Activated naive CD8-positive, alpha-beta T cell treated with anti-CD3 and anti-CD28 coated beads for 36 hours (primary cell): ENCODE measurements at places on chromosomes 3 and 15. TPM values are rescaled to one million over a fixed set of nuclear protein-coding genes. Genes with fewer than 3 reads are reported as not detected.

GRCh38 chr3:194117104-194117845 lies 18.7 kb upstream of the HES1 start:
- no peak for DNase-seq

- no peak for DNase-seq
Observed at GRCh38 chr3:21020043-21020442, 731.0 kb downstream of the ZNF385D start.

DNA sequence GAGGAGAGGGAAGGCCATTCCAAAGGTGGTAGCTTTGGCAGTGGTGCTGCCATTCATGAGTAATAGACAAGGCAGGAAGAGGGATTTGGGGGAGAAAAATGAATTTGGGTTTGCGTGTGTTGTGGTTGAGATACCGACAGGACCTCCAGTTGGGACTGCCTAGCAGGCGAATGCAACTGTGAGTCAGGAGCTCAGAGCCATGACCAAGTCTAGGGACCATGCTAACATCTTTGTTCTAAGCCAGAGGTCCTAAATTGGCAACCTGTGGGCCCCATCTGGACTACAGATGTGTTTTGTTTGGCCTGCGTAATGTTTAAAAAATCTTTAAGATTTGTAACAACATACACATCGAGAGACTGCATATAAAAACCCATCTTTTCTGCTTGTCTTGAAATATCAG lies 61.6 kb downstream of the SAMMSON start:
- DNase-seq: no peak

DNA sequence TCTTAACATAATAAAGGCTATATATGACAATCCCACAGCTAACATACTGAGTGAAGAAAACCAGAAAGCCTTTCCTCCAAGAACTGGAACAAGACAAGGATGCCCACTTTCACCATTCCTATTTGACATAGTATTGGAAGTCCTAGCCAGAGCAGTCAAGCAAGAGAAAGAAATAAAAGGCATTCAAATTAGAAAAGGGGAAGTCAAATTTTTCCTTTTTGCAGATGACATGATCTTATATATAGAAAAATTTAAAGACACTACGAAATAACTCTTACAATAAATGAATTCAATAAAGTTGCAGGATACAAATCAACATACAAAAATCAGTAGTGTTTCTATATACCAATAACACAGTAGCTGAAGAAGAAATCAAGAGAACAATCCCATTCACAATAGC lies 42.2 kb upstream of the CP start:
- no peak for DNase-seq

GRCh38 chr3:74271541-74271940 lies 342.9 kb downstream of the CNTN3 start:
- no peak for DNase-seq

DNA sequence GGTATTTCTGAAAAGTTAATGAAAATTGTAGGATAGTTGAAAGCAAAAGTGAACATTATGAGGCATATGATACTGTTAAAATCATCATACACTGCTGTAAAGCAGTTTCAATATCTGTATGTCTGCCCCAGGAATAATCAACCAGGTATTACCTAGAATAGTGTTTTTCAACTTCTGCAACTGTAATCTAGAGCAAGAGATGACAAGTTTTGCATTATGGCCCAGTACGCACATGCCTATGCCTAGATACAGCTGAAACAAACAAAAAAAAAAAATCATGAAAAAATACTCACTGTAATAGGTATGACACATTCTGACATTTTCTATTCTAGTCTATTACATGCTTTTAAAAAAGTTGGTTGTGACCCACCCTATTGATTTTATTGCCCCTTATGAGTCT lies 240.7 kb upstream of the ST8SIA2 start:
- no peak for DNase-seq

- no peak for DNase-seq
Observed at GRCh38 chr15:70775160-70775559, 11.8 kb upstream of the UACA start.

Gene AZI2
- 42.0 TPM for total RNA-seq

Gene ZNF80
- 0.82 TPM for total RNA-seq

GRCh38 chr3:101816215-101817149 lies 32.8 kb upstream of the NFKBIZ start:
- no peak for DNase-seq

Gene MYL3
- total RNA-seq: not detected

DNA sequence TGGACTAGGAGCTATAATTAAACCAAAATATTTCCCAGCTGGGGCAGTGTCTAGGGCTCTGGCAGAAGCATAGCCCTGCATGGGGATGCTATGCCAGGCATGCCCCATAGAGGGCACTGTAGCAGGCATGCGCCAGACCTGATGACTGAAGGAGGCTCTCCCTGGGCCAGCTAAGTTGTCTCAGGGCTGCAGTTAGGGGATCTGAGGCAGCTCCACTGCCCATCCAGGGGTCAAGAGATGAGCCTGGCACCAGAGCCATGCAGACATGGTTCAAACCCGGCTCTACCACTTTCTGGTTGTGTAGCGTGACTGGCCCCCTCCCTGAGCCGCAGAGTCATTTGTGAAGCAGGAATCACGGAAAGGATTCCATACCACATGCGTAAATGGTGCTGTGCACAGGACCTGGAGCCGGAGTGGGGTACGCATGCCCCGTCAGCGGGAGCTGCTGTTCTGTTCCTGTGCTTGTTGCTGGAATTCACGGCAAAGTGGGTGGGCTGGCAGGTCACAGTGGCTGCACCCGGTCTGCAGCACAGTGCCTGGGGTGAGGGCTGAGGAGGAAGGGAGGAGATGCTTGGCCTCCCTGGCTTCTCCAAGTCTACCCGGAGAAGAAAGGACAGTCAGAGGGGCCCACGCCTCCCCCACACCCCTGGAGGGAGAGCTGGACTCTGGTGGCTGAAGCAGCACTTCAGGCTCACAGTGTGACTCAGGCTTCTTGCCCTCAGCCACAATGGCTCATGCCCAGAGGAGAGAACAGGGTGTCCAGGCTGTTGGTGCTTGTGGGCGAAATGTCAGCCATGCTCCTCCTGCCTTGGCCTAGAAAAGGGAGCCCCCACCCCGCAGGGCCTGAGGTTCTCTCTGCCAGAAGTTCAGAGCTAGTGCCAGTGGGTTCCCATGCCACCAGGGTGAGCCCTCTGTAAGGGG lies 43.1 kb downstream of the DNASE1L3 start:
- DNase-seq: peak; percentile 68

- no peak for DNase-seq
Observed at GRCh38 chr3:9070961-9071360, 107.7 kb upstream of the RAD18 start.

DNA sequence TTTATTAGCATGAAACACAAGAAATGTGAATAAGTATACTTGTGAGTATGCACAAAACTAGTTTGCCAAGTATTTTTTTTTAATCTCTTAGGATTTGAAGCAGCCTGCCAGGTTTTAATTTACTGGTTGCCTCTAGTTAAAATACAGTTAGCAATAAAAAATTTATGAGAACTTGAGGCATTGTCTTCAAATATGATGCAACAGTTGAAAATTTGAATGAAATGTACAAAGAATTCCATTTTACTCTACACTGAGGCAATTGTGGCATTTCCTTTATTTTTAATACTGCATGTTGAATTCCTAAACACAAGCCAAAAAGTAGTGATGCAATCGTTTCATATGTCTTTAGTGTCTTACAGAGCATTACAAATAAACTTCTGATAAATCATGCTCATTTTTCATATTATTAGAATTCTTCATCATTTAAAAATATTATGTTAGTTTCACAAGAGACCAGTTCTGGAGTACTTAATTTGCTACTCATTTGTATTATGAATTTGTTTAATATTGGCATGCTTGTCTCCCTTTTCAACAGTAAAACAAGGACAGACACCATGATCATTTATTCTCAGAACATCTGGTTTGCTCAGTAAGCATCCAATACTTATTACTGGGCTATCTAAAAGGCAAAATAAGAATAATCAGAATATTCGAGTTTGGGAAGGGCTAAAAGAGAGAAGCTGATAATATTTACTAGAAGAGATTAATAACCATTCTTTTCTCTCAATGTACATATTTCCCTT lies 124.8 kb upstream of the PTX3 start:
- no peak for DNase-seq

DNA sequence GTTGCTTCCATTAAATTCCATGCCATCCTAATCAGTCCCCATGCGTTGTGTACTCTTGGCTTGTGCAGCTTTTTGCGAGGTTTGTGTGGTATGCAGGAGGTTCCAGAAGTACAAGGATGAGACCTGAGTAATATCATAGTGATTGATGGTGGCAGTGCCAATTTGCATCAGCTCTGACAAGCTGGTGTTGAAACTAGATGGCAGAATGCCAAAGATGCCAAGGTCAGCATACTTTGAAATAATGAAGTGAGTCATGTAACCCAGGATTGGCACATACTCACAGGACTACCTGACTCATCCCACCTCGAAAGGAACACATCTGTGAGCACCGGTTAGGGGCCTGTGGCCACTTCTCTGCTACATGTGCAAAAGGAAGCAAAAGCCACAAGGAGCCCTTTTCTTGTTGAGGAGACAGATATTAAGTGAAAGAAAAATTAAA lies 14.3 kb downstream of the KAT2B start:
- peak; percentile 71 for DNase-seq

Gene FOXL2NB
- total RNA-seq: not detected

Gene SPESP1
- 1.1 TPM for total RNA-seq

DNA sequence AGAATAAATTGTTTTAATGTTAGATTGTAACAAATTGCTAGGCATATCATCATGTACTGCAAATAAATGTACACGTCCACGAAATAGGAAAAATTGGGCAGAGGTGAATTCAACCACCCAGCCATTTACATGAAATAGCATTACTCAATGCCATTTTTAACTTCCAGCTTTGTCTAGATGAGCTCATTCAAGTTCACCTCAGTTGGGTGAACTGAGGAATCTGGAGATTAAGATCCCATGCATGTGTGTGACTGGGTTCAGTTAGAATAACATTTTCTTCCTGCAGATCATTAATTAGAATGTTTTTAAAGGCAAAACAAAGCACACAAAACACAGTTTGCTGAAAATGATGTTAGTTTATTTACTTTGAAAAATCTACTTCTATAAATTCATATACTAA lies 767.8 kb upstream of the GOLIM4 start:
- DNase-seq: no peak

DNA sequence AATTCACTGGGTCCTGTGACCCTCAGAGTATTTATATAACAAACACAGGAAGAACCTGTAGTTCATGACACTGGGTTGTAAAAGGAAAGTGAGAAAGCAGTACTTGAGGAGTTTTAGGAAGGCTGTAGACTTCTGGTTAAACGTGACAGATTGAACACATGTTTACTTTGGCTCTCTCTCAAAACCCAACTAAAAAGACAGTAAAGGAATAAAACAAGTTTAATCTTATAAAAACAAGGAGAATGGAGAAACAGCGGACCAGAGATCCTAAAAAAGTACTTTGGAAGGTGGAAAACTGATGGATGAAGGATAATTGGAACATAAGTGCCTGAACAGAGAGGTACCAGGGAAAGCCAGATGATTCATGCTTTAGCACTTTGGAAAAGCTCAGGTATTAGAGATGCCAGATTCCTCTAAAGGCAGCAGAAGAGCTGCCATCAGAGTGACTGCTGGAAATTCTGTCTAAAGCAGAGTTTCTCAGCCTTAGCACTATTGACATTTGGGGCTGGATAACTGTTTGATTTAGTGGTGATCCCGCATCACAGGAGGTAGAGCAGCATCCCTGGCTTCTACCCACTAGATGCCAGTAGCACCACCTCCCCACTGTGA lies 182.9 kb upstream of the RORA start:
- no peak for DNase-seq

DNA sequence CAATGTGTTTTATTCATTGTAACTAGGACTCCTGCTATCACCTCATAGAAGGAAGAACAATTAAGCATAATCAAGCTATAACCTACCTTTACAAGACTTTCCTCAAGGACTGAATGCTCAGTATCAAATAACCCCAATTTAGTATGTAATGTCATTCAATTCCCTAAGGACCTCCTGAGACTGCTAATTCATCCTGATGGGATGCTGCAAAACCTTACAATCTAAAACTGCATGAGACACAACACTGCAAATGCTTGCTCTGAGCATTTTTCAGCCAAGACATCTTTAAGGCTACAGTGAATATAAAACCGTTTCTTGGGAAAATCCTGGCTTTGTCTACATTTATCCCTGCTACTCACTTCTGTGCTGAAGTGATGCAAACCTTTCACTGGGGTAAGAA lies 69.9 kb downstream of the RYK start:
- DNase-seq: no peak
